Esophagus mucosa (tissue), 1 donor: ENCODE measurements at places on chromosomes 13 and 19. TPM values are rescaled to one million over a fixed set of nuclear protein-coding genes. Genes with fewer than 3 reads are reported as not detected.

Gene LAIR1
- total RNA-seq = 1.5 TPM

Gene PLPPR3
- total RNA-seq = not detected

Gene SAMD4B
- total RNA-seq = 53.3 TPM

Gene FBN3
- total RNA-seq = 0.16 TPM

Gene ADGRE3
- total RNA-seq = 0.12 TPM

Gene URAD
- not detected for total RNA-seq

Gene TEX101
- 3.3 TPM for total RNA-seq

Gene BCAM
- 13.3 TPM for total RNA-seq

DNA sequence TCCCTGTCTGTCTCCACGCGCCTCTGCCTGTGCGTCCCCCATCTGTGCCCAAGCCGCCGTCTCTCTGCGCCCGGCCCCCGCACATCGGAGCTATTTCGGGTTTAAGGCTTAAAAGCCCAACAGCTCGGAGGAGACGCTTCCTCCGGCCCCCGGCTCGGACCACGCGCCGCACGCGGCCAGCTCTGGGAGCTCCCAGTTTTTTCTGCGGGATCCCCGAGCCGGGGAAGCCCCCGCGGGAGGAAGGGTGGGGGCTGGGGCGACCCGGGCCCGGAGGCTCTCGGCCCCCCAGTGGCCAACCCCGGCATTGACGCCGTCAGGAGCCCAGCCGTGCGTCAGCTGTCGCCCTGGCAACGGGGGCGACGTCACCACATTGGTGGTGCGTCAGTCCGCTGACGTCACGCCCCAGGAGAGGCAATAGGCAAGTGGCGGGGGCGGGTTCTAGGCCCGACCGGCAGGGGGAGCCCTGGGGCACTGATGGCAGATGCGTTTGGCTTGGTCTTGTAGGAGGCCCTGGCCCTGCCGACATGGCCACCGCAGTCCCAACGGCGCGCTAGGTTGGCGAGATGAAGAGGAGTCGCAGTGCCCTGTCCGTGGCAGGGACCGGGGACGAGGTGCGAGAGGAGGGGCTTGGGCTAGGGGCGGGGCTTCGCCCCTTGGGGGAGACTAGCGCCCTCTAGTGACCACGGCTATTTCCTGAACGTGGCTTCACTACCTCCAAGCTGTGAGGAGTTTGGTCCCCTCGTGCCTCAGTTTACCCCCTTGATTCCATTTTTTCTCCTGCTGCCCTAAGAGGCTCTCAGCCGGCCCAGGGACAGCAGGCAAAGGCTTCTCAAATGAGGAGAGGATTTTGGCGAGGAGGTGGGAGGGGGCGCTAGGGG is 3.7 kb upstream of the PDE4A start:
- ATAC-seq = peak; percentile 77

GRCh38 chr13:100156788-100157187 is 67.9 kb downstream of the PCCA start:
- no peak for ATAC-seq

- ATAC-seq = no peak
Observed at GRCh38 chr13:79434556-79434955, 28.5 kb upstream of the RBM26 start.

GRCh38 chr13:41652735-41653361 is 195.5 kb downstream of the RGCC start:
- no peak for ATAC-seq

DNA sequence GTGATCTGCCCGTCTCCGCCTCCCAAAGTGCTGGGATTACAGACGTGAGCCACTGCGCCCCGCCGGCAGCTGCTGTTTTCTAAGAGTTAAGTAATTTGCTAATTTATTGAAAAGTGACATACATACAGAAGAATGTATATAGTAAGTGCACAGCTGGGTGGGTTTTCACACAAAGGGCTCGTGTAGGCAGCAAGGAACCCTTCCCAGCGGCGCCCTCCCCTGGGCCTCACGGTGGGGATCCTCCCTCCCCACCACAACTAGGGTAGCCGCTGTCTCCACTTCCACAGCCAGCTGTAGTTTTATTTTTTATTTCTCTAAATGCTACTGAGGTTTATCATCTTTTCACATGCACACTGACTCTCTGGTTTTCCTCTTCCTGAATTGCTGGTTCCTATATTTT is 64.9 kb downstream of the CRYL1 start:
- ATAC-seq = no peak

DNA sequence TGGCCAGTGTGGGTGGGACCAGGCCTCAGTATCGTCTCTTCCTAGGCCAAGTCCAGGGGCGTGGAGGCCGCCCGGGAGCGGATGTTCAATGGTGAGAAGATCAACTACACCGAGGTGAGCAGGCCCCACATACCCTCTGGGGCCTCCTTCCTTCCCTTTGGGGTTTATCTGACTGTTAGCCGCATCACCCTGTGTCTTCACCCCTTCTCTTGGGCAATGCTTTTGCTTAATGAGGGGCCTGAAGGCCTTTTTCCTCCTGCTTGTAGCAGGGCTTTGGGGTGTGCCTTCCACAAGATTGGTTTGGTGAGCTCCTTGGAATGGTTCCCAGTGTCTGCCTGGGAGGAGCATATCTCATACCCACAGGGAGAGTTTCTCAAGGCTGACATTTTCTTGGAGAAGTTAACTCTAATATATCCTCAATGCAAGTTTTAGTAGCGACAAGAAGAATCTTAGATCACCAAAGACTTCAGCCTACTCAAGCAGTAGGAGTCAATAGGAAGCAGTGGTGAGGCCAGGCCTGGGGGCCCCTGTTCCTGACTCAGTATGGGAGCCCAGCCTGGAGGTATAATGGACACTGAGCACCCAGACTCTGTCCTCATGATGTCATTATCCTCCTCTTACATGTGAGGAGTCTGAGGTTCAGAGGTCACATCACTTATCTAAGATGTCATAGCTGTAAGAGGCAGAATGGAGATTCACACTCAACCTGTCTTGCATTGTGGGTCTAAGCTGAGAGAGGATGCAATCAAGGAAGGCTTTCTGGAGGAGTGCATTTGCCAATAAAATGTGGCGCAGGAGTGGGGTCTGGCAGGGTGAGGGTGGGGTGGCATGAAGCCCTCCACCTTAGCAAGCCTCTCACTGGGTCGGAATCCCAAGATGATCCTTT is 2.0 kb downstream of the GPI start:
- peak; percentile 42 for ATAC-seq

- ATAC-seq = no peak
Observed at GRCh38 chr13:42153199-42154113, 105.0 kb downstream of the DGKH start.

DNA sequence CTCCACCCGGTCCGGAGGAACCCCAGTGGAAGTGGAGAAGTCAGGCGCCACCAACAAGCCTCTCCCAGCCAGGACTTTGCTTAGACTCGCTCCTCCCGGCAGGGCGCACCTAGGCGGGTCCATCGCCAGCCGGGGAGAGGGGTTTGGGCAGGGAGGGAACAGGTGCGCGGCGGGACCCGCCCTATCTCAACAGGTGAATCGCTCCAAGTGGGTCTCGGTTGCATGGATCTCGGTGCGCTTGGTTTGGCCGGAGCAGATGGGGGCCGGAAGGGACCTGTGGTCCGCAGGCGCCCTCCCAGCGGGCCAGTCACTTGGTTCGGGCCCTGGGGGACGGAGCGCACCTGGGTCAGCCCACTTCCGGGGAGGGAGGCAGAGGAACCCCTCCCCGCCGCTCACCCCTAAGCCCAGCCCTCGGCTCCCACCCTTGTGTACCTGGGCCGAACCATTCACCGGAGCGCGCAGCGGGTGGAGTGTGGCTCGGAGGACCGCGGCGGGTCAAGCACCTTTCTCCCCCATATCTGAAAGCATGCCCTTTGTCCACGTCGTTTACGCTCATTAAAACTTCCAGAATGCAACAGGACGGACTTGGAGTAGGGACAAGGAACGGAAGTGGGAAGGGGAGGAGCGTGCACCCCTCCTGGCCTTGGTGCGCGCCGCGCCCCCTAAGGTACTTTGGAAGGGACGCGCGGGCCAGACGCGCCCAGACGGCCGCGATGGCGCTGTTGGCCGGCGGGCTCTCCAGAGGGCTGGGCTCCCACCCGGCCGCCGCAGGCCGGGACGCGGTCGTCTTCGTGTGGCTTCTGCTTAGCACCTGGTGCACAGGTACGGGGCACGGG is at the start of gene LSR:
TSS of gene LSR (plus strand) at position 693 of the 836 bp plus-strand sequence. CDS start at position 714, 21 bp downstream.
- peak; percentile 96 for ATAC-seq

- no peak for ATAC-seq
Observed at GRCh38 chr13:24091080-24091479, 69.4 kb upstream of the SPATA13 start.

DNA sequence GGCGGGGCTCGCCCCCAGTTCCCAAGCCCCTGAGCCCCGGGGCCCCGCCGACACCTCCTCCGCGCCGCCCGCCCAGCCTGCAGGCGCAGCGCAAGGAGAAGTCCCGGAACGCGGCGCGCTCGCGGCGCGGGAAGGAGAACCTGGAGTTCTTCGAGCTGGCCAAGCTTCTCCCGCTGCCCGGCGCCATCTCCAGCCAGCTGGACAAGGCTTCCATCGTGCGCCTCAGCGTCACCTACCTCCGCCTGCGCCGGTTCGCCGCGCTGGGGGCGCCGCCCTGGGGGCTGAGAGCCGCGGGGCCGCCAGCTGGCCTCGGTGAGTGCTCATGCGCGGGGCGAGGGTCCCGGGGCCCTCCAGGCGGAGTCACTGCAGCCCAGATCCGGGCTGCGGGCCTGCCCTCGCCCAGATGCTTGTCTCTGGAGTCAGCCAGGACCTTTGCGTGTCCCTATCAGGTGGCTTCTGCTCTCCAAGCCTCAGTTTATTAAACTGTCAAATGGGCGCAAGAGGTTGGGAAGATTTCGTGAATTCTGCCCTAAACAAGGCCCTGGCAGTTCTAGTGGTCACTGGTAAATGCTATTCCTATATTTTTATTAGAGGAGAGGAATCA is 2.0 kb downstream of the NPAS1 start:
- no peak for ATAC-seq

DNA sequence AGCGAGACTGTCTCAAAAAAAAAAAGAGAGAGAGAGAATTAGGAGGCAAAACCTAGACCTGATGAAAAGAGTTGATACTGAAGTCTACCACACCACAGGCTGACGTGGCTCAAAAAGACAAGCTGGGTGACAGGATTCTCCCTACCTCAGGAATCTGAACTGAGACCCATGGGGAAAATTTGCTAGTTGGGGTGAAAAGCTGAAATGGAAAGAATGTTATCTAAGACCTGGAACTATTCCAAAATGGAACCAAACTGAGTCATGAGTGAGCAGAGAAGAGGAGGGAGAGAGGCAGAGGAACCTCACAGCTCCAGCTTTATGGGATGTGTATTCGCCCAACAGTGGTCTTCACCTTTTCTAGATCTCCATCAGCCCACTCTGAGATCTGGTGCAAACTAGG is 11.7 kb downstream of the SMG9 start:
- no peak for ATAC-seq

- peak; percentile 59 for ATAC-seq
Observed at GRCh38 chr13:20414546-20415305, 110.9 kb downstream of the CRYL1 start.

- peak; percentile 23 for ATAC-seq
Observed at GRCh38 chr13:77760893-77761292, 63.4 kb downstream of the SLAIN1 start.

GRCh38 chr19:45512881-45513483 is 5.7 kb downstream of the VASP start:
- ATAC-seq = no peak

DNA sequence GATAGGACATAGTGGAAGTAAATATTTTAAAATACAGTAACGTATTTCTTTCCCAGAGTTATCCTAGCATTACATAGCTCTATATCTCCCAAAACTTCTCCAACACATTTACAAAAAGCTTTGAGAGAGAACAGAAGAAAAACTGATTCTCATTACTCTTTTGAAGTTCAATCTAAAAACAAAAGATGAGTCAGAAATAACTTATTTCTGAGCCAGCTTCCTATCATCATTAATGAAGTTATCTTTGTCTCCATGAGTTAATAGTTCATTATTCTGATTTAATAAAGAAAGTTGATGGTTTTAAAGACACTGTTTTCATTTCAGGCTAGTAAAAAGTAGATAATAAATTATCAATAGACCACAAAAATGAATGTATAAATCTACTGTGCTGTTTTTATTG is 446.7 kb upstream of the SPRY2 start:
- ATAC-seq = no peak

- ATAC-seq = no peak
Observed at GRCh38 chr13:45886466-45886865, 34.9 kb upstream of the SIAH3 start.

- ATAC-seq = no peak
Observed at GRCh38 chr13:30107121-30107520, 200.2 kb downstream of the KATNAL1 start.

- peak; percentile 43 for ATAC-seq
Observed at GRCh38 chr13:79481685-79482052, 714 bp downstream of the NDFIP2 start.

DNA sequence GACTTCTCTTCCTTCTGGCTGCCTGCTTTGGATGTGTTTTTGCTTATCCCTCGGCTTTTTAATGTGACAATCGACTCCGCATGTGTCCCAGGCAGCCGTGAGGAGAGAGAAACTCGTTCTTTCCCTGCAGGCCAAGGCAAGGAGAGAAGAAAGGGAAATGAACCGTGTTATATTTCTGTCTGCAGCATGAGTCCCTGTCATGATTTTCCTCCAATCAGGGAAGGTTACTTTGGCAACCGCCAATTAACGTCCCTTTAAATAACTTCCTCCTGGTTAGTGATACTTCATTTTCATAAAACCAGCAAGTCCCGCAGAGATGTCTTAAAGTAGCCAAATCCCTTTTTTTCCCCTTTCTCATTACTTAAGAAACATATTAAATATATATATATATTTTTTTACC is 42.6 kb downstream of the RFC3 start:
- no peak for ATAC-seq

GRCh38 chr13:106963151-106963550 is 395.2 kb upstream of the ARGLU1 start:
- no peak for ATAC-seq

- no peak for ATAC-seq
Observed at GRCh38 chr13:112101360-112101930, 34.5 kb downstream of the SOX1 start.

- ATAC-seq = peak; percentile 86
Observed at GRCh38 chr13:20814224-20814910, 40.6 kb upstream of the EEF1AKMT1 start.

DNA sequence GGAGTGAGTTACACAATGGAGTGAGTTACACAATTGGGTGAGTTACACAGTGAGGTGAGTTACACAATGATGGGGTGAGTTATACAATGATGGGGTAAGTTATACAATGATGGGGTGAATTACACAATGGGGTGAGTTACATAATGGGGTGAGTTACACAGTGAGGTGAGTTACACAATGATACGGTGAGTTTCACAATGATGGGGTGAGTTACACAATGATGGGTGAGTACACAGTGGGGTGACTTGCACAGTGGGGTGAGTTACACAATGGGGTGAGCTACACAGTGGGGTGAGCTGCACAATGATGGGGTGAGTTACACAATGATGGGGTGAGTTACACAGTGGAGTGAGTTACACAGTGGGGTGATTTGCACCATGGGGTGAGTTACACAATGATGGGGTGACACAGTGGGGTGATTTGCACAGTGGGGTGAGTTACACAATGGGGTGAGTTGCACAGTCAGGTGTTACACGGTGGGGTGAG is 52.5 kb upstream of the GAS6 start:
- peak; percentile 42 for ATAC-seq
